ENCODE measurements at places on chromosomes 4 and X.

GRCh38 chr4:182746876-182747275 is 170.3 kb downstream of the DCTD start:
- DNase-seq: no peak

- DNase-seq: no peak
Measured at GRCh38 chr4:189035091-189035490, 895.9 kb downstream of the TRIML1 start.

DNA sequence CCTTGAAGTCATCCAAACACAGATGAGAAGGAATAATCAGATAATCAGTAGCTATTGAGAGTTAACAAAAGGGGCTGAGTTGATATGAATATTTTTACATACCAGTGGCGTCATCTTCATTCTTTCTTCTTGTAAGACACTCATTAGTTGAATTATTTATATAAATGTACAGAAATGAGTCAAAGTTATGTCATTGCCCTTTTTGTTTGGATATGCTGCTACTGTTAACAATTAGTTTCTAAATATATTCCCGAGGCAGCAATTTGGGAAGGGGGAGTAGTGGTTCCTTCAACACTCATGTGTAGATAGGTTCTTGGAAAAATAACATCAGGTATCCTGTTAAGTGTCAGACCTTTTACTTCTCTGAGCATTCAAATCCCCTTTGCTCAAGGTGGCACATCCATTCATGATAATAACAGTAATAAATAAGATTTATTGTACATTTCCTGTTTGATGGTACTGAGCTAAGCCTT is 436.6 kb downstream of the SPRY1 start:
- no peak for DNase-seq

DNA sequence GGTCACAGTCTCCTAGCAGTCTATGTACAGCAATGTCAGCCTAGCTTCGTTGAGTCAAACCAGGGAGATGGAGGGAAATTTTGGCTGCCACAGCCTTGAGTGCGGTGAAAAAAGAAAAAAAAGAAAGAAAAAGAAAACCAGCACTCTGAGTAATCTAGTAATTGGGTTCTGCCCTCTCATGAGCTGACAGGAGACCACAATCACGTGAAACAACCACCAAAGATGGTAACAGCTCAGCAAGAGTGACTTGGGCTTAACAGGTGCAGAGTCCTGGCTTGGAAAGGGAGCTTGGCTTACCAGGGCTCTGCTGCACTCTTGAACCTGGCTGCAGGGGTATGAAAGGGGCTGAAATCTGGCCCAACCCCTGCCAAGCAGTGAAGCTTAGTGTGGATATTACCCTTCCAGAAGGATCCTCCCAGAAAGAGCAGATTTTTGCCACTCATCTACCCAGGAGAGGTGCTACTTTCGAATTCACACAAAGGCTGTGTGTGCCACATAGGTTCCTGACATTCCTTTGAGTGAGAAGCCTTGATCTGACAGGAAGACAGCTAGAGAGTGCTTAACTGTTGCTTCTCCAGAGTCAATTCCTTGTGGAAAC is 350.3 kb downstream of the PTTG2 start:
- DNase-seq: peak; percentile 23

DNA sequence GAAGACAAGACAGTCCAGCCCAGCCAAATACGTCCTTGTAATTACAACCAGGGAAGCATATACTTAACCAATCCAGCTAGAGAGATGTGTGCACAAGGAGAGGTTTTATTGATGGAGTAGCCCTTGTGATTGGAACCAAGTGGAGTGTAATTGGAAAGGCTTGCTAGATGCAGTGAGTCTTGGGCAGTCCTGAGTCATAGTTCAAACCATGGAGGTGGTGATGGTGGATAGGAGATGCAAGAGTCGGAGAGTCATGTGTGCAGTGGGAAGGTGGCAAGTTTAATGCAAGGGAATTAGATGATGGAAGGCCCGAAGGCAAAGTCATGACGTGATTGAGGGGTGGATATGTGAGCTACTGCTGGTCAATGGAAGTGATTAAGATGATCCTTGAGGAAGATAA is 63.7 kb downstream of the PHEX start:
- no peak for DNase-seq

DNA sequence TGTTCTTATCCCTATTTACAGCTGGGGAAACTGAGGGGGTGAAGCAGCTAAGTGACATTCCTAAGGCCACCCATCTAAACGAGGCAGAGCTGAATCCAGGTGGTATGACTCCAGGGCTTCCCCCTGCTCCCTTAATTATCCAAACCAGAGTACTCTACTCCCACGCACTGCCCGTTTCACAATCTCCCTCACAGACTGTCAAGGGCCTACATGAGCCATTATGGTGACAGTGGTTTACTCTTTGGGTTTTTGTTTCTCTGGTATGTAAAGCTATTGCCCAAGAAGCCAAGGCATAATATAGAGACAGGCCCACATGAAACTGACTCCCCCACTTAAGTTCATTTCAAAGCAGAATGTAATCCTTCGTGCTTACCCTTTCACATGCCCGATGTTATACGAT is 95.1 kb downstream of the NHS start:
- no peak for DNase-seq

GRCh38 chr4:140152751-140153418 is 1.1 kb downstream of the MAML3 start:
- DNase-seq: peak; percentile 60

DNA sequence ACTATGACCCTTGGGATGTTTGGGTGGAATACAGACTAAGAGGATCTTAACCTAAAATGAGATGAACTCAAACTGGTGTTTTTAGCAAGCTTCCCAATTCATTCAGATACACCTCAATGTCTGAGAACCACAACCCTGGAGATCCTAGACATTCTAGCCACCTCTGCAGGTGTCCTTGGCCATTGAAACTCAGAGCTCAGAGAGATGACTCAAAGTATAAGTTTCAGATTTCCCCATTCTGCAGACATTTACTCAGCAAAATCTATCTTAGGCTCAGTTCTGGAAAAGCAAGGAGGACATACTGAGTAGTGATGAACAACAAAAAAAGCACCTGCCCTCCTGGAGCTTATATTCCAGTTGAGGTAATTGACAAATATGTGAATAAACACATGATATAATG is 47.8 kb downstream of the COMMD8 start:
- no peak for DNase-seq

GRCh38 chr4:71198958-71199357 is 139.9 kb upstream of the SLC4A4 start:
- no peak for DNase-seq

GRCh38 chr4:109216085-109216696 is 86.3 kb downstream of the COL25A1 start:
- no peak for DNase-seq

GRCh38 chr4:80235451-80235850 is 31.0 kb upstream of the FGF5 start:
- DNase-seq: no peak

DNA sequence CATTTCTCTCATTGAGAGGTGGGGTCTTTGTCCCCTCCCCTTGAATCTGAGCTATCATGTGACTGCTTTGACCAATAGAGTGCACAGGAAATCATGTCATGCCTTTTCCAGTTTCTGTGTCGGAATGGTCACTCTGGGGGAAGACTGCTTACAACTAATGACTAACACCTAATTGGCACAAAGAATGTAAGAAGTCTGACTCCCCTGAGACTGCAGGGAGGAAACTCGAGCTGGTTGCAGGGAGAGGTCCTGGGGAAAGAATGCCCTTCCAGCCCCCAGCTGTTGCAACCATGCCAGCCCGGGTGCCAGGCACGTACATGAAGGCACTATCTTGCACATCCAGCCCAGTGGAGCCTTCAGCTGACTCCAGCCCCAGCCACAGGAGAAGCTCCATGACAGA is 254.2 kb downstream of the DHX15 start:
- DNase-seq: no peak

- DNase-seq: no peak
Measured at GRCh38 chr4:186942758-186943377, 219.2 kb upstream of the FAT1 start.

DNA sequence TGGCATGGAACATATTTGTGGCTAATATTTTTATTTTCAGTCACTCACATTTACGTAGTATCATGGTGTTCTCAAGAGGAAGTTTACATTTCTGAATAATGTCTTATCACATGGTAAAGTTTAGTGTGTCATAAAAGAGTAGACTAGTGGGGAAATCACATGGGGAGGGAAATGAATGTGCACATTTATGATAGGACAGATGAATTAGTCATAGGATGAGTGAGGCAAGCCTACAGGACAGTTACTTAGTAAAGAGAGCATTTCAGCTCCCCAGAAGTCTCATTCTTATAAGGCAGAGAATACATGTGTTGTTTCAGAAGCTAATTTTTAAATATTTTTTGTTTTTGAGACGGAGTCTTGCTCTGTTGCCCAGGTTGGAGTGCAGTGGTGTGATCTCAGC is 6.2 kb downstream of the GK start:
- no peak for DNase-seq

GRCh38 chrX:39755143-39756032 is 342.4 kb downstream of the BCOR start:
- no peak for DNase-seq

DNA sequence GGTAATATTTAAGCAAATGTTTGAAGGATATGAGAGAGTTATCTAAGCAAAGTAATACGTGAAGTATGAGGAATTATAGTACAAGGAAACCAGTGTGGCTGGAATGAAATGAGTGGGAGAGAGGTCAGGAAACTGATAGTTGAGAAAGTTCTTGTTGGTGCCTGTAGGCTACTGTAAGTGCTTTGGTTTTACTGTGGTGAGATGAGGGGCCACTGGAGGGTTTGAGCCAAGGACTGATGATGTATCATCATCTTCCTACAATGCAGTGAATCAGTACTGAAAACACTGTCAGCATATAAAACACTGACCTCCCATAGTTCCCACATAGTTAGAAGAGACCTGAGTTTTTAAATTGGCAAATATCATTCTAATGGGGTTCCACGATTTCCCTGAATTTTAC is 367.5 kb upstream of the CTSO start:
- DNase-seq: no peak

DNA sequence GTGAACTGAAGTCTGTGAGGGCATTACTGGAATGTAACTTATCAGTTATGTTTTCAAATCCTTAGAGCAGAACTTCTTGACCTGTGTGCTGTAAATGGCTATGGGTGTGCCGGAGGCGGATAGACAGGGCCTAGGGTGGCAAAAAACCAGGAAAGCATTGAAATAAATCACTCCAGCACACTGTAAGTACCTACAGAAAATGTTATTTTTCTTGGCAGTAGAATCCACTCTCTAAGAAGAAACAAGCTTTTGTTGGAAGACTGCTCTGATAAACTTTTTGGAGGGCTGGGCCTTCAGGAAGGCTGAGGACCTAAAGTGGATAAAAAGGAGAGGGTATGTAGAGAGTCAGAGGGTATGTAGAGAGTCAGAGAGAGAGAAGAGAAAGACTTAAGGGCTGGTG is 14.9 kb downstream of the CPE start:
- DNase-seq: no peak

GRCh38 chr4:47032405-47033106 is 1.2 kb downstream of the GABRB1 start:
- peak; percentile 85 for DNase-seq

- DNase-seq: peak; percentile 8
Measured at GRCh38 chr4:41889317-41889716, 45.9 kb upstream of the TMEM33 start.

DNA sequence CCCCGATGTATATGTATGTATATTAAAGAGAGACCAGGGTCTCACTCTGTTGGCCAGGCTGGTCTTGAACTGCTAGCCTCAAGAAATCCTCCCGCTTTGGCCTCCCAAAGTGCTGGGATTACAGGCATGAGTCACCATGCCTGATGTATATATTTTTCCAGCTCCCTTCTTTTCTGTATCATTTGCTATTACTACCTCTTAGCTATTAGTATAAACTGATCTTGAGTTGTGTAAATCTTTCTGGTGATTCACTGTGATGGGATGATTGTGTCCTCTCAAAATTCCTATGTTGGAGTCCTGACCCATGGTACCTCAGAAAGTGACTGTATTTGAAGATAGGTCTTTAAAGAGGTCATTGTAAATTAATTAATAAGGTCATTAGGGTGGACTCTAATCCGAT is 53.1 kb downstream of the HPRT1 start:
- DNase-seq: no peak

DNA sequence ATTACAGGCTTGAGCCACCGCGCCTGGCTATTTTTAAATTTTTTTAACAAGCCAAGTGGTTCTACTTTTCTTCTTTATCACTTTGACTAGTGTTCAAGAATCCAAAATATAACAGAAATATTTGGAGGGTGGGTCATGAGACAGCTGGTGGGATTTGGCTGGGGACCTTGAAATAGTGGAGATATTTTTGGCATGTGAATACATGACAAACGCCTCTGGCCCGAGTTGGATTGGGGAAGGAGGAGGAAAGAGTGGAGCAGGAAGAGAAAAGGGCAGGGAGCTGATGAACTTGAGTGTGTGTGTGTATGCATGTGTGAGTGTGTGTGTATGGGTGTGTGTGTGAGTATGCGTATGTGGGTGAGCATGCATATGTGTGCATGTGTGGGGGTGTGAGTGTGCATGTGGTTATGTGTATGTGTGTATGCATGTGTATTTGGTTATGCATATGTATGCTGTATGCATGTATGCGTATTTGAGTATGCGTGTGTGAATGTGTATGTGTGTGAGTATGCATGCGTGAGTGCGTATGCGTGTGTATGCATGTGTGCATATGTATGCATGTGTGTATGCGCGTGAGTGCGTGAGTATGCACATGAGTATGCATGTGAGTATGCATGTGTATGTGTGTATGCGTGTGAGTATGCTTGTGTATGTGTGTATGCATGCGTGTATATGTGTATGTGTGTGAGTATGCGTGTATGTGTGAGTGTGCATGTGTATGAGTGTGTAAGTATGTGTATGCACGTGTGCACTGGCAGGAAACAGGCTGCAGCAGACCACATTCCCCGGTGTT is 49.6 kb downstream of the JADE1 start:
- DNase-seq: no peak

DNA sequence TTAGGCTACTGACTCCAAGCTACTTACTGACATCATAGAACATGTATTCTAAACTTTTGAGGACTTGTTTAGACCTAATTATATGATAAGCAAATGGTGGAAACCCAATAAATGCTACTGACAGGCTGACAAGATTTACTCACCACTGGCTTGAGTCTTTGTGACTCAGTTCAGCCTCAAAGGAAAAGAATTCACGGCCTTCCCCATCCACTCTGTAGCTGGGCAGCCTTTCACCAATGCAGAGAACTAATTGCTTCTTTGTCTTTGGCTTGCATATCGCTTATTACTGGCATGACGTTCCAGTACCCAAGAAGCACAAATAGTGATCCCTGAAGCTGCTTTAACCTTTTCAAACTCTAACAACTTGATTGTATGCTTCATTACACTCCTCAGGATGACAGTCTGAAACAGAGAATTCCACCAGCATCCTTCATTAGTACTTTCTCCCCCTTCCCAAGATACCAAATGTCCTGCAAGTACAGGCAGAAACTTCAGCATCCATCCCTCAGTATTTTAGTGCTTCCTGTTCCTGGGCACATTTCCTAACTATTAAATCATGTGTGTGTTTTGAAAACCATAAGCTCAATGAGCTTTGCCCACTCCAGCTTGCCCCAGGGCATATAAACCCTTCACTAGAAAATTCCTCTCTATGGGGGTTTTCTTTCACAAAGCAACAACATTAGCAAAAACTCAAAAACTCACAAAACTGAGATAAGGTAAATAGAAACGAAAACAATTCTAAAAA is 298.1 kb upstream of the SLC7A11 start:
- DNase-seq: no peak
